ENCODE measurements at places on chromosomes 3 and 15. TPM values are rescaled to one million over a fixed set of nuclear protein-coding genes. Genes with fewer than 3 reads are reported as not detected.

DNA sequence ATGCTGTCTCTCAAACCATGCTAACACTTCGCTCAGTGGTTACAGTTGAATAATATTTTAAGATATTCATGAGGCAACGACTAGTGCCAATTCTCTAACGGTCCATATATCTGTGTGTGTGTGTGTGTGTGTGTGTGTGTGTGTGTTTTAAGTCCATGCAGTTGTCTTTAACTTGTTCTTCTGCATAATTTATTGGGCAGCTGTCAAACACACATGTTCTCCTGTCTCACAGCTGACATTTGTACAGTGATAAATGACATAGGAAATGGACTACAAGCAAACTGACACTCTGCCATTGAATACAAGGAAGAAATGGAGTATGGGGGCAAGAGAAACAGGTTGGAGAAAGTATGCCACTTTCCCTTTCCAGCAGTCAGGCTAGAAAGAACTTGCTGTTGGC lies 172.0 kb downstream of the PDZRN3 start:
- DNase-seq = no peak

A4GNT gene
- total RNA-seq = not detected

PRSS50 gene
- total RNA-seq = 0.13 TPM

ARNT2 gene
- total RNA-seq = 0.45 TPM

DNA sequence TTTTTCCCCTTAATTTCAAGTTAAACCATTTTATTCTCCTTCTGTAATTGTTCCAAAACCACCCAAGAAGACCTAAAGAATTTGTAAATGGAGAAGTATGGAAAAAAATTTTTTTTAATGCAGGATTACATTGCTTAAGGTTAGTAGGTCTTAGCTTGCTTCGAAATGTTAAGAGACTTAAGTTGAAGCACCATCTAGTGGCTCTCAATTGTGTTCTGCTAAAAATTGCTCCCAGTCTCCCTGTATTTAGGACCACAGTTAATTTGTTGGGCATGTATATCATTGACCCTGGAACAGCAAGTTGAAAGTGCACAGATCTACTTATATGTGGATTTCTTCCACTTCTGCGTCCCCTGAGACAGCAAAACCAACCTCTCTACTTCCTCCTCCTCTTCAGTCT lies 32.4 kb downstream of the CD200R1L start:
- DNase-seq = no peak
